ENCODE measurements at places on chromosomes 3 and 15. TPM values are rescaled to one million over a fixed set of nuclear protein-coding genes. Genes with fewer than 3 reads are reported as not detected.

The CHRD gene
- 6.8 TPM for total RNA-seq

The SPINK8 gene
- not detected for total RNA-seq

The SLC12A8 gene
- 31.7 TPM for total RNA-seq

DNA sequence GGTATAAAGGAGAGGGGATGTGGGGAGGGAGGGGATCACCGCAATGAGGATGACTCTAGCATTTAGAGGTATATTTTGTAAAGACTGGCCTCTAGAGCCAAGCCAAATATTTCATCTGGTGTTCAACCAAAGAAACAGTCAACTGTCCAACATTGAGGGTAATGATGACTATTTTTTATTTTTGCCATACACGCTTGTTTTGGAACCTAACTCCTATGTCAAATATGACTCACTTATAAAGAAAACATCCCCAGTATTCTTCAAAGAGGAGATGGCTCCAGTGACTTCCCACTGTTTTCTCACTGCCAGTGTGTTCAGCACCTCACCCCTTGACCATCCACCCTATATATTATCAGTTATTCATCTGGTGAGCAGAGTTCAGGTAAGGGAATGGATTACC is 77.3 kb downstream of the WNT5A start:
- no peak for DNase-seq

GRCh38 chr3:187198490-187198889 is 1.2 kb downstream of the RTP1 start:
- no peak for DNase-seq

The PTPN9 gene
- total RNA-seq: 11.7 TPM

- no peak for DNase-seq
These were observed 199.1 kb downstream of the UBE3A start for GRCh38 chr15:25239471-25240345.

DNA sequence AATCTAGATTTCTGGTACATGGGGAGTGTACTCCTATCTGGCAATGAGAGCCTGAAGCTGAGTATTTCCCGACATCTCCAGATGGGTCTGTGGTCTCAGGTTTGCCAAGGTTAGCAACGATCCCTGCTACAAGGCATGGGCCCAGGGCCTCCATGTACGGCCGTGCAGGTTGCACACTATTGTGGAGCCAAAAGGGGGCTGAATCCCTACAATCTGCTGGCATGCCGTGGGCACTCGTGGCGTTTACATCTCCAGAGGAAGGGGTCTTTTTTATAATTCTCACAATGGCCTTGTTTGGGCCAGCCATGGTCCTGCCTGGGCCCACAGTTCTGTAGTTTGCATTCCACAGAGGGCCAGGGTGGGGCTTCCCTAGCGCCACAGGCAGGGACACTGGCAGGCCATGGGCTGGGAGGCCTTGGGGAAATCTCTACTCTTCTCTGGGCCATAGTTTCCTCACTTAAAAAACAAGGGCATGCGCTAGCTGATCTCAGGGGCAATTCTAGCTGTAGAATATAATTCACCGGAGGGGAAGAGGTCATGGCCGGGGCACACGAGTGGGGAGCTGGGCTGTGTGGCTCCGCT is 68.9 kb upstream of the TLE3 start:
- DNase-seq: no peak

The CRYGS gene
- total RNA-seq: 2.8 TPM

GRCh38 chr3:9223672-9224071 is 25.8 kb downstream of the SRGAP3 start:
- DNase-seq: peak; percentile 15

The TMC3 gene
- 0.92 TPM for total RNA-seq

- DNase-seq: no peak
These were observed 69.5 kb upstream of the MBNL1 start for GRCh38 chr3:152199102-152199840.

DNA sequence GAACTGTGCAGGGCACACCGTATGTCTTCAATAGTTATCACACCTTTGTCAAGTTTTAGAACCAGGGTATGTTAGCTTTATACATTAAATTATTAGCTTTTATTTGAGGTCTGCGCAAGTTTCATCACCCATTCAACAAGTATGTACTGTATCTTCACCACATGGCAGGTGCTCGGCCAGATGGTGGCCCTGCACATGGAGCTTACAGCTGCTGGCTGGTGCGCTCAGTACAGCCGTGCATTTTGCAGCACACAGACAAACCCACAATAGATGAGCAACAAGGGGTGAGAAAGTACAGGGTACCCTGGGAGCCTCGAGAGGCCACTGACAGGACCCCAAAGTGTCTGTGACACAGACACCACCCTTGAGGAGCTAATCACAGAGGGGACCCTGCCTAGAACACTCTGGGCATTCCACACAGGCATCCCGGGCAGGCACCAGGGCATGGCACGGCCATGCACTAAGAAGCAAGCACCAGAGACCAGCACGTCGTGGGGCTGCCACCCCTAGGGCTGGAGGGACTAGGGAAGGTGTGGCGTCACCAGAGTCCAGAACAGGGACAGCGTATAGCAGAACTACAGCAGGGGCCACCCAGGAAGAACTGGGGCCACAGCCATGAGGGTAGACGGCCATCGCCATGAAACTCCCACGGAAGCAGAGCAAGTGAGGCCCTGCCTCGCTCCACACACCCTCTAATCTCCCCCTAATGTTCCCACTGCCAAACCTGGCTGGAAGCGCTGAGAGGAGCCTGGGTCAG is 27.4 kb downstream of the ZXDC start:
- DNase-seq: no peak

The SCG5 gene
- 2.9 TPM for total RNA-seq

- no peak for DNase-seq
These were observed 122.6 kb downstream of the ITPR1 start for GRCh38 chr3:4615750-4616149.

GRCh38 chr15:74174219-74174957 is 878 bp downstream of the ISLR start:
- peak; percentile 80 for DNase-seq

The IL16 gene
- 7.1 TPM for total RNA-seq

DNA sequence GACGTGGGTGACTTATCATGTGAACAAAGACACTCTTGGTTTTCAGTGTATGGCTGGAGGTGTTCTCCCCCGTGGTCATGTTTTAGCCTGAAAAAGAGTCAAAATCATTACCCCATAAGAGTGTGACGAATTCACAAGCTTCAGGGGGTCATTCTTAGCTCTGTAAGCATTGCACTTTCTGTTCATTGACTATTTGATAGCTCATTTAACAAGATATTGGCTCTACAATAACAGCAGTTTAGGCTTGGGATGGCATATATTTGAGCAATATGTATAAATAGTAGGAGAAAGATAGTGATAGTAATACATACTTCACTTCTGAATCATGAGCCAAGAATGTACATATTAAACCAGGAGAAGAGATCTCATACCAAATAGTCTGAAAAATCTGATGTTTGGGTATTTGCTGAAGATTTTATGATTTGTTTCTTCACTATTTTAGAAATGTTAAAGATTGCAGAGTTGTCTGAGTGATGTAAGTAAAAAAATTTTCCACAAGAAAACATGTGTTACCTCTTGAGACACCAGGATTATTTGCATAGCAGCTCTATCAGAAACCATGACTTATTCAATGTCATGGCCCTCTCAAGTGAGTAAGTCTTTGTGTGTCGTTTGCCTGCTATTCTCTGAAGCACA is 996.0 kb downstream of the OTOL1 start:
- no peak for DNase-seq

The ERICH6 gene
- not detected for total RNA-seq

The EFCC1 gene
- 12.3 TPM for total RNA-seq

- peak; percentile 86 for DNase-seq
These were observed 8.9 kb upstream of the ADAMTS17 start for GRCh38 chr15:100350434-100351226.

DNA sequence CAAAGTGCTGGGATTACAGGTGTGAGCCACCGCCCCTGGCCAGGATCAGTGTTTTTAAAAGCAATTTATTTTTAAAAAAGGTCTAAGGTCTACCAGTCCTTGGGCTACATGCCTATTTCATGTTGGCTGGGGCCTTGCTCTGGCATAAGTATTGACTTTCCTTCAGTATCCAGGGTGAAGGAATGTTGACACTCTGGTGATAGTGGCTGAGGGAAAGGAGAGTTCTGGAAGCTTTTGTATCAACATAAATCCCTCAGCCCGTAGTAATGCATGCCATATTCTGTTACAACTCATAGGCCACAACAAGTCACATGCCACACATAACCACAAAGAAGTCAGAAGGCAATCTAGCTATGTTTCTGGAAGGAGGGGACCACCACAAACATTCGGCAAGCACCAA is 273.9 kb downstream of the ROBO2 start:
- no peak for DNase-seq

The HEMK1 gene
- total RNA-seq: 13.0 TPM

GRCh38 chr3:124812291-124813265 is 74.6 kb downstream of the ITGB5 start:
- peak; percentile 84 for DNase-seq

- no peak for DNase-seq
These were observed 202.7 kb downstream of the OXSM start for GRCh38 chr3:25992606-25993005.

DNA sequence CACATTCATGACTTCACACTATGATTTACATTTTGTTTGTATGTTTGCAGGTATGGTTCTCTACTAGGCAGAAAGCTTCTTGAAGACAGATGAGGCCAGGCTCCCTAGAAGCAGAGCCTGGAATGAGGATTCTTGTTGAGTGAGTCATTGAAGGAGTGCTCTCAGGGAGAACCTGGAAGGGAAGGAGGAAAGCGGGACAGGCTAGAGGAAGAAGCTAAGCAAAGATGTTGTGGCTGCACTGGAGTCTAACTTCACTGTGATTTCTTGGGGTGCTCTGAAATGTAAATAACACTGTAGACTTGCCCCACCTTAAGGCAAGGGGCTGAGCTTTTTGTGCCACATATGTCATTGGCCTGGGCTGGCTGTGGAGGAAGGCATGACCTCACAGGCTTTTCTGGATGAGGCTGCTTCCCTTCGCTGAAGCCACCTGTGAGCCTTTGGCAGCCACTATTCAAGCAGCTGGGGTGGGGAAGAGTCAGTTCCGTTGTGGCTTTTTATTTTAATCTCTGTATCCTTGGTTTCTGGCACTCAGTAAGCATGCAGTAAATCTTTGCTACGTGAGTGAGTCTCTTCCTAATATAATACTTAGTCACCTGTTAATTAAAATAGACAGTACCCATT is 307.3 kb downstream of the SV2B start:
- DNase-seq: no peak

Measured in stomach (tissue), 19 donors.